ENCODE measurements at places on chromosomes 4 and X.
A peak's percentile ranks its signal among the peaks of the same experiment; 100 is the strongest.

DNA sequence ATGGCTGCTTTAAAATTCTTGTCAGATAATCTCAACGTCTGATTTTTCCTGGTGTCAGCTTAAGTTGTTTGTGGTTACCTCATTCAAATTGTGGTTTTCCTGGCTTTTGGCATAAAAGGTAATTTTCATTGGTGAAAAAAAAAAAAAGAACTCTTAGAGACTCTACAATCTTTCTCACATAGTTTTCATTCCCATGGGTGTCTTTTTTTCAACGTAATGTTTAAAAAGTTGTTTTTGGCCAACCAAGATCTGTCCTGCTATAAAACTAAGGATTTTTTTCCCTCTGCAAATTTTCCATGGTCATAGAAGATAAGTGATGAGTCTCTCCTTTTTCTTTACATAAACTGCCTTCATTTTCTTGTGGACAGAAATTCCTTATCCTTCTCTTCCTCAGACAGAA, 28.9 kb upstream of the RPS6KA6 start:
- DNase-seq, result no peak

- DNase-seq, result no peak
Observed at GRCh38 chrX:67296395-67296794, 247.4 kb upstream of the AR start.

DNA sequence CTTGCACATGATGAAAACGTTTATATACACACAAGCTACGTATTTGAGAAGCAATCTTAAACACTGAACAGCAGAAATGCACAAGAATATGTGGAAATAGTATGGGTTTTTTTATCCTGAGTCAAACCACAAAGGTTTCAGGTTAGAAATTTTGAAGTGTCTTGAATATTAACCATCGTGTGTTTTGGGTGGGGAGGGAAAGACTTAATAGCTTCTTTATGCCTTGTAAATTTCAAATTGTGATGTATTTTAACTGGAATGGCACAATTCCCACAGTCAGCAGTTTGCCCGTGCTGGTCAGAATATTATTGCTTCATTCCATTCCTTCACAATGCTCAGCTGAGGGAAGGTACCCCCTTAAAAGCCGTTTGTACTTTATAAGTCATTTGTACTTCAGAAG, 67.4 kb upstream of the WDR1 start:
- no peak for DNase-seq

GRCh38 chr4:15552557-15553362, 83.1 kb downstream of the CC2D2A start:
- no peak for DNase-seq

GRCh38 chr4:82739287-82740190, 59.1 kb downstream of the SCD5 start:
- peak; percentile 93 for DNase-seq

- DNase-seq, result no peak
Observed at GRCh38 chrX:119685225-119686066, 7.5 kb downstream of the SEPTIN6 start.

GRCh38 chrX:20205927-20206708, 60.6 kb downstream of the RPS6KA3 start:
- DNase-seq, result peak; percentile 29

DNA sequence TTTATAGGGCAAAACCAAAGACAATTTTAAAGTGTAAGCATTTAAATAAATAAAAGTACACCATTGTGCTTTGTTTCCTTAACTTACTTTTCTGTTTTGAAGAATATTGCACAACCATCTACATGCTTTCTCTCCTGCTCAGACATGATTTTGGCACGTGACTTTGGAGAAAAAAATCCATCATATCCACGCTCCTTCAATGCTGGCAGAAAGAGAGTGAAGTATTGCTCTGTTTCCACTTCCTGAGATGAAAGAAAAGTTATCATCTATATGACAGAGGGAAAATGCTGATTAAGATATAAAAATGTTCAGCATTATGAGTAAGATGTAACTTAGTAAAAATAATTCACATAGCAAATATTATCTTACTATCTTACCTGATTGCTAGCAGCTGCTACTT, 77.1 kb downstream of the CNOT6L start:
- no peak for DNase-seq

DNA sequence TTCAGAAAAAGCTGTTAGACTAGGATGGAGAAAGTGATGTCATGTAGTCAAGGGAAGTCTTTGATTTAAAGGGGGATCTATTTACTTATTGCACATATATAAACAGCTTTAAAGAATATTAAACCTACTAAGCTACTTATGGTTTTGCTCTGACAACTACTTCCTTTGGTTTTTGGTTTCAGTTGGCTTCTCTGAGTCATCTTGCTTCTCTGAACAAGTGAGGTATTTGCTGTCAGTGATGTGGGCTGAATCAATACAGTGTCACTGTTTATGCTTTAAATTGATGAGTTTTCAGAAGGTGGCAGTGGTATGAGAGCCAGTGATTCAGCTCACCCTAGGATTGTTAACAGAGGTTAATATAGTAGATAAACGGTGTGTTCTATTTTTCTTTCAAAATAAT, 75.1 kb downstream of the CEP44 start:
- no peak for DNase-seq

- DNase-seq, result peak; percentile 41
Observed at GRCh38 chr4:67871867-67872266, 11.9 kb downstream of the TMPRSS11D start.

- DNase-seq, result no peak
Observed at GRCh38 chr4:703336-704197, 2.1 kb upstream of the PCGF3 start.

DNA sequence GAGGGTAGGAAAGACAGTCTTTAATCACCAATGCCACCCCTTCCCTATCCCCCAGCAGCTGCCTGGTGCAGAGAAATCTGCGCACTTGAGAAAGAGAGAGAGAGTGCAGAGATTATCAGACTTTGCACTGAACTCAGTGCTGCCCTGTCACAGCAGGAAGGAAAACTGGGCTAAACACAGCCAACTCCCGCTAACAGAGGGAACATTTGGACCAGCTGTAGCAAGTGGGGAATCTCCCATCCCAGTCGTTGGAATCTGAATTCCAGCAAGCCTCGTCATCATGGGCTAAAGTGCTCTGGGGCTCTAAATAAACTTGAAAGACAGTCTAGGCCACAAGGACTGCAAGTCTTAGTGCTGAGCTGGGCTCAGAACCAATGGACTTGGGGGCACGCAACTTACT, 168.7 kb downstream of the DLG3 start:
- no peak for DNase-seq

DNA sequence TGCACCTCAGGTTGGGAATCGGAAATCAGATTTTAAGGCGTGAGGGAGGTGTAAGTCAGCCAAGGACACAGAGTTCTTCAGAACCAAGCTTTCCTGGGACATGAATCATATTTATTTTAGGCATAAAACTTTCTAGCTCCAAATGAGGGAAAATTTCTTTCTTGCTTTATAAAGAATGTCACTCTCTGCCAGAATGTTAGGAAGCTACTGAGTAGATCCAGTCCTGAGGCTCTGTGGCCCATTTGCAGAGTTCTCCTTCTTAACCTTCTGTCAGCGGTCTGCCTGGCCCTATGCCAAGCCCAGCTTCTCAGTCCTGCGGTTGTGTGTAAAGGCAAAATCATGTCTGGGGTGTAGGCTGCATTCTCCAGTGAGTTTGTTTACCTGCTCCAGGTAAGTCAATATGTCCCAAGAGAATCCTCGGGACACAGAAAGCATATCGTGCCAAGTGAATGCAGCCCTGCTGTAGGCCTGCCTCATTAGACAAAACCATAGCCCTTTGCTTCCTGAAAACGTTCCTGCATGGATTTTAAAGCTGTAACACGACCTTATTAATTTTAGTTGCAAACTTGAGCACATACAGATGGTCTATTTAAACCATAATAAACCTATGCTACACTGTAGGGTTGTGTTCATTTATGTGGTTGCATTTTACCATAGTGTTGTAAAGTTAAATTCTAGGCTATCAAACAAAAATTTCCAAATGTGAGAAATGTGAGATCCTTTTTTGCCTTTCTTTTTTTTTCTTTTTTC, 29.2 kb upstream of the CCNI start:
- no peak for DNase-seq

GRCh38 chrX:117120700-117121099, 657.9 kb upstream of the CT83 start:
- DNase-seq, result no peak

GRCh38 chr4:166981847-166982246, 252.4 kb downstream of the SPOCK3 start:
- no peak for DNase-seq

DNA sequence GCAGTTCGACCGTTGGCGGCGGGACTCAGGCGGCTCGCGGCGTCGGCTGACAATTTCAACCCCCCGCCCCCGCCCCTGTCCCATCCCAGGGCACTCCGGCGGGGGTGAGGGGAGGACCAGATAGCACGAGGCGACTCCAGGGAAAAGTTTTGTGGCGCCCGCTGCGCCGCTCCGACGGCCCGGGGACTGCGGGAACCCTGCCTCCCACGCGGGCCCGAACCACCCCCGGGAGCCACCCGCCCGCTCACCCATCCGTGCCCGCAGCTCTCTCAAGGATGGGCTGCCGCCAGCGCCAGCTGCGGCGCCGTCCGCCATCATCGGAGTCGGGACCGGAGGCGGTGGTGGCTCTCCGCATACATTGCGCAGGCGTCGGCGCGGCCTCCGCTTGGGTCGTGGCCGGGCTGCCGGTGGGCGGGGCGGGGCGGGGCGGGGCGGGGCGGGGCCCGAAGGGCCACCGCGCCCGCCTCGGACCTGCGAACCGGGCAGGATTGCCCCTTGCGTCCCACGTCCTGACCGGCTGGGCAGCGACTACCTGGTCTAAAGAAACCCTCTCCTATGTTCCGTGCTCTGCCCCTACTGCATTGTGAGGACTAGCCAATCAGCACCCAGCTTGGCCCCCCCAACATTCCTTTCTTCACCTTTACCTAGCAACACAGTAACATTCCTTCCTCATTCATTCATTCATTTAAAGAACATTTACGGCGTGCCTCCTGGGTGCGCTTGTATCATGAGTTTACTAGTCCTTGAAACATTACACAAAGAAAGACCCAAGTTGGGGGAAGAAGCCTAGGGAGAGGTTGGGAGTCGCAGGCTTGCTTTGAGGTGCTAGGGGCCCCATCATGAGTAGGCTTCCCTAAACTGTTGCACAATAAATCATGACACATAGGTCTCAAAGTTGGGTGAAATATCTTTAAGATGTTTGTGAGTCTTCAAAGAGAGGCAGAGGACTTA, at the start of gene MAP7D3:
Gene MAP7D3 (minus strand): TSS at position 360 of the 951 bp plus-strand sequence. CDS start 42 bp downstream, at position 318.
- DNase-seq, result peak; percentile 88

DNA sequence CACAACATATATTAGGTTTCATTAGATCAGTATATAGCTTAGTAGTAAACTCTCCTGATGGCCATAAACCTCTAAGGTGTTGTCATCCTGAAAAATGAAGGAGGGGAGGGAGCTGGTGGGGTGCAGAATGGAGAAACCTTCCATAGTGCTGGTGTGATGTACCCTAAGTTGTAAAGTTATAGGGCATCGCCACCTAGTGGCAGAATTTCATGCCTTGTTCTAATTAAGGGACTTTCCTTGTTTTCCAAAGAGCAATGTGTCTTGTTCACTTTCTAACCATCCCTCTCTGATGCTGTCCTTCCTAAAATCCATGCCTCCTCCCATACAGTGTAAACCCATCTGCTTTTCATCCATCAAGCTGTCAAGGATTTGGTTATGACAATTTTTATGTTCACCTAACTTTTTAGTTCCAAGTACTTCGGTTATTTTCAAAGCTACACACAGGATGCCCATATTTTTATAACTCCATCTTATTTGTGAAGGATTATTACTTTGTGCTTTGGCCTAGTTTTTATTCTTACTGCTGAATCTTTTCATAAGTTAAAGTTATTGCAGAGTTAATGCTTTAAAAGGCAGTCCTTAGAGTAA, 4.5 kb downstream of the NBDY start:
- no peak for DNase-seq

GRCh38 chrX:67346667-67347066, 197.2 kb upstream of the AR start:
- DNase-seq, result no peak

GRCh38 chrX:21047034-21047455, 327.2 kb upstream of the CNKSR2 start:
- DNase-seq, result no peak

DNA sequence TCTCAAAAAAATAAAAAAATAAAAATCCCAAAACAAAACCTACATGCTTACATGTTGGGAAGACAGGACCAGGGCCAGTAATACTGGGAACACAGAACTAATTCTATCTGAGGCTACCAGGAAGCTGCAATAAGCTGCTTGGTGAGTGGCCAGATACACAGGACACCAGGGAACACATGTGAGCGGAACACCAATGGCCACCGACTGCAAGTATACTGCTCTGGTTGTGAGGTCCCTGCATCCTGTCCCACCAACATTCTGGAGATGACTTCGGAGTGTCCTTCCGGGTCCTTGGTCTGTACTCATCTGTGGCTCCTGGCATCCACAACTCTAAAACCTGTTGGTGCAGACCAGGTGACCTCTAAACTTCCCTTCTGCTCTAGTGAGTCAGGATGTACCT, 2.7 kb downstream of the TNIP2 start:
- DNase-seq, result peak; percentile 10

GRCh38 chrX:71095033-71095432, 618 bp upstream of the FOXO4 start:
- DNase-seq, result no peak

GRCh38 chr4:26127851-26128337, 192.9 kb upstream of the RBPJ start:
- DNase-seq, result no peak

GRCh38 chrX:13876652-13877051, 59.8 kb upstream of the GPM6B start:
- no peak for DNase-seq

DNA sequence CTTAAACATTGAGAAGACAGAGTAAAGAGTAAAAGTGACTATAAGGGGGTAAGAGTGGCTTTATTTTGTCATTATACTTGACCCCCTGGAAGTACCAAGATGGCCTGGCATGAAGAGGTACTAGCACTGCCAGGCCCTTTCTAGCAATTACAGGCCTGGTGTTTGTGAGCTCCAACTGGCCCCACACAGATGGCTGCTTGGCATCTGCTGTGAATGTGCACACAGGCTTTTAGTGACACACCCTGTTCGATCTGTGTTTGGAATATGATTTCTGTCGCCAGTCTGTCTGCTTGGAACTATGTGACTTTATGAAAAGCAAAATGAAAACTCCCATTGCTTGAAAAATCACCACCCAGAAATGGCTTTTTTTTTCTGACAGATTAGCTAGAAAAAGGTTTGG, 123.3 kb downstream of the CLCN4 start:
- no peak for DNase-seq

DNA sequence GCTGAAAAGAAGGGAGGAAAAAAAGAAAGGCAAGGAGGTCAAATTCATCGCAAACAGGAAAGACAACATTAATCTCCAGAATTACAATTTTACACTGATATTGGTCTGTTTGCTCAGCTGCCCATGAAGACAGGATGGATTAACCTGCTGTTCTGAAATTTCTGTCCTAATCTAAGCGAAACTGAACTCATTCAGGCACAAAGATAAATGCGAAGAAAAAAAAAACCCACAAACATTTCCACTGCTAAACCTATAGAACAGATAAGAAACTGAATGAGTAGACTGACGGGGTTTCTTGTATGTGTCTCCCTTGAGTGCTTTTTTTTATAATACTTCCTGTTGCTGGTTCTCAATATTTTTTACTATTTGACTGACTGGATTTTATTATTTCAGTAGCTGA, 251.8 kb upstream of the FTHL17 start:
- no peak for DNase-seq

GRCh38 chr4:57719456-57719855, 609.3 kb upstream of the IGFBP7 start:
- DNase-seq, result no peak

Data from D341Med (cell line).